ENCODE measurements at places on chromosomes 4 and X.

- no peak for DNase-seq
Observed at GRCh38 chrX:4182408-4182806, 469.0 kb upstream of the PRKX start.

DNA sequence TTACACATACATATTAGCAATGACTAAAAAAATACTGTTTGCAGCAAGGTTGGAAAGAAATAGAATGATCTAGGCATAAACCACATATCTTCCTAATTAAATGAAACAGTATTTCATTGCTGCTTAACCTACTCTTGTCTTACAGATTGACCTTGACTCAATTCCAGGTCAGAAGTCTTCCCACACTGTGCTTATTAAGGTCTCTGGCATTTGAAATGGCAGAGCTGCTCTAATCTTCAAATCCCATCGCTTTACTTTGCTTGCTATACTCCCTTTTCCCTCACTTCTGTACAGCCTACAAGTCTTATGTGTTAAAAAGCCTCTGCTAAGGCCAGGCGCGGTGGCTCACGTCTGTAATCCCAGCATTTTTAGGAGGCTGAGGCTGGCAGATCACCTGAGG is 424.5 kb downstream of the RPA4 start:
- DNase-seq = no peak

GRCh38 chr4:7017446-7018048 is 25.6 kb upstream of the TADA2B start:
- DNase-seq = no peak

DNA sequence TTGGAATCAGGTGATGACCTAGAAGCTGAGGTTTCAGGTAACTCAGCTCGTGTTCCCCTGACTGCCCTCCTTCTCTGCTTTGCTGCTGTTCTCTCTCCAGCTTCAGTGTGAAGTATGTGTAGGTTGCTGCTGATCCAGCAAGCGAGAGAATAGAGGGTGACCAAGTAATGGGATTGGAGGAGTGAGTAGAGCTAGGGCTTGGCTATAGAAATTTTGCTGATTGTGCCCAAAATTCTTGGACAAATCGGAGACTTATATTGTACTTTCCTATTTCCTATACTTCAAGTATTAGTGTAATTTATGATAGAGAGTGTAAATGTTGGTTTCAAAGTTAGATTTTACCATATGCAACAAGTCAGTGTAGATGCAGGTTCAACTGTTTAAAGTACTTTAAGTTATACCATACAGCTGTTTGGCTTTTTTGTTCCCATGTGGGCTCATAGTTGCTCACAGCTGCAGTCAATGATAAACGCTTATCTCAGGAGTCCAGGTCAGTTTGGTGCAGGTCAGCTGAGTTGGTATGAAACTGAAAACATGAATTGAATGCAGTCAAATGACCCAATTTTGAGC is 48.0 kb downstream of the RAPGEF2 start:
- no peak for DNase-seq

GRCh38 chrX:134482371-134482770 is 22.4 kb downstream of the HPRT1 start:
- DNase-seq = no peak

- no peak for DNase-seq
Observed at GRCh38 chr4:182141061-182141460, 102.1 kb upstream of the TENM3 start.

- DNase-seq = no peak
Observed at GRCh38 chrX:134949271-134949670, 41.5 kb upstream of the SMIM10 start.

DNA sequence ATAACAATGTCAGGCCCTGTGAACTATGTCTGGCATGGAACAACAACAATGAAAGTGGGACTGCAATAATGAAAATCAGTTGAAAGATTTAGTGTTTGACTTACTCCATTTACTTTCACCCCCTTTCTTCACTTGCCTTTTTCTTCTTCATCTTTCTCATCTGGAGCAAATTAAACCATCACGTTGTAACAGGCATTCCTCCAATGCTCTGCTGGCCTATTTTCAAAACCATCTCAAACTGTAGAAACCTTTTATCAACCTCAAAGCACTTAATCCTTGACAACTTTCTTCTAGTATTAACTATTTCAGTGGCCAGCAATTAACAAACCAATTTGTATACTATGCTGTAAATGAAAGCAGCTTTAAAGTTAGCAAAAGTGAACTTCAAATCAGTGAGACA is 8.3 kb downstream of the KLHL13 start:
- no peak for DNase-seq

DNA sequence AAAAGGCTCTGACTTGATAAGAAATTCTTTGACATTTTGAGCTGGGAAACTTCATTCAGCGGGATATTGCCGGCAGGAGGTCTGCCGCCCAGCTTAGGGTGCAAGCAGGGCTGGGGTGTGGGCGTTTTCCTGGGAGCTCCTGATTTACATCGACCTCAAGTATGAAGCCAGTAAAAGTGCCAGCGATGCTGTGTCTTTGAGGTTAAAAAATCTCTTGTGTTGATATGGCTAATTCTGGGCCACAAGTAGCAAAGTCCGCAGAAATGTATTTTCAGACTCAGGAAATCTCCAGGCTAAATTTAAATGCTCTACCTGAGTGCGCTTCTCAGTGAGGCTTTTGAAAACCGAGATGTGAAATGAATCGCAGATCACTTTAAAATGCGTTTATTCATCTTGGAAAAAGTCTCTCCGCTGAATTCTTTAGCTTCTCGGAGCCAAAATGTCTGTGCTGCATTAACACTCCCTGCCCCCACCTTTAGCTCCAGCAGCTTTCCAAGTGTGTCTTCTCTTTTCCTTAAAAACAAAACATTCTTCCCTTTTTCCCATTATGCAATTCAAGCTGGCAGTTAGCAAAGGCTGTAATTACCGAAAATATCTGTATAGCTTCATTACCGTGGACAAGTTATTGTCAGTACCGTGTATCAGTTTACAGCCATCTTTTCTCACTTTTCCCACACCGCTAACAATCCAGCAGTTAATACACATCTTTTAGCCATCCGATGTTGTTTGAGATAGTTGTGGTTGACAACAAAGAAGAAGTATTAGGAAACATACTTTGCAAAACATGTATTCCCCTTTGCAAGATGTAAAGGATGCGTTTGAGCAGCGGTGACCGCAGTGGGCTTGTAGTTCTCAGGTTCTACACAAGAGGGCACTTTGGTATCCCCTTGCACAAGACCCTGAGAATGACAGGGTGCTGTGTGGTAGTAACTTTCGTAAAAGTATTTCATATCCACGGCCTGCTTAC is 136.0 kb upstream of the STX18 start:
- no peak for DNase-seq

- no peak for DNase-seq
Observed at GRCh38 chr4:13515268-13515667, 29.0 kb downstream of the NKX3-2 start.

DNA sequence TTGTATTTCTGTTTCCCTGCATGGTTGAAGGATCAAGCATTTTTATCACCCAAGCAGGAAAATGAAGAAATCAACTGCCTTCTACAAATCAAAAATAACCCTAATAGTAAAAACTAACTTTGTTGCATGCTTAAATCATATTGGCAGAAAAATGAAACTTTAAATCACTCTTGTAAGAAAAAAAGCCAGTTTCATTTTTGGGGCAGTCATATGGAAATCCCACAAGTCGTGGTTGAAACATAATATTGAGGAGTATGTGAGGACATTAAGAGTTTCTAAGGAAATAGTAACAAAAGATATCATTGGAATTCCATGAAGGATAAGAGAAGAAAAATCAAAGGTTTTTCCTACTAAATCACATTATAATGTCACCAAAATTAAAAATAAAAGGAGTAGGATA is 8.4 kb downstream of the TEC start:
- no peak for DNase-seq

- DNase-seq = no peak
Observed at GRCh38 chrX:15465896-15466651, 27.1 kb downstream of the PIR start.

DNA sequence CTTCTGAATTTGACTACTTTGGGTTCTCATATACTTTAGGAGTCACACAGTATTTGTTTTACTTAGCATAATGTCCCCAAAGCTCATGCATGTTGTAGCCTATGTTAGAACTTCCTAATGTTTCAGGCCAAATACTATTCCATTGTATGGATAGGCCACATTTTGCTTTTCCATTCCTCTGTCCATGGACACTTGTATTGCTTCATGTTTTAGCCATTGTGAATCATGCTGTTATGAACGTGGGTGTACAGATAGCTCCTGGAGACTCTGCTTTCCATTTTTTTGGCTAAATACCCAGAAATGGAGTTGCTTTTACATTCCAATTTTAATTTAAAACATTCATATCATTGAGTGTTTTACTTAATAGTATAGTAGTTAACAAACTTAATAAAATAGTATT is 54.5 kb downstream of the HTT start:
- DNase-seq = no peak

- DNase-seq = no peak
Observed at GRCh38 chr4:10083861-10084641, 32.5 kb downstream of the WDR1 start.

DNA sequence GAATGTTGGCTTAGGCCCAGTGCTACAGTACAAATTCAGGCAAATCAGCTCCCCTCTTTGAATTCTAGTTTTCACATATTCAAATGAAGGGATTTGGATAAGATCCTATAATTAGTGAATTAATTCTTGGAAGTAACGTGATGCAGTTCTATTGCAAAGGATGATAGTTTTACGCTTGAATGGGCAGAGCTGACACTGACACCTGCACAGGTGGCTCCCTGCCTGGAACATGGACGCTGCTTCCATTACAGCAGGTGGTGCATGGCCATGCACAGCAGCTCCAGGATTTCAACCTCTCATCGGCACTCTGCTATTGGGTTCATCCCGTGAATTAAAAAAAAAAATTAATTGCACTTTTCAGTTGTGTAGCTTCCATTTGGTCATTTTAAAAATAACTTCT is 28.4 kb upstream of the RPS6KA6 start:
- DNase-seq = no peak

DNA sequence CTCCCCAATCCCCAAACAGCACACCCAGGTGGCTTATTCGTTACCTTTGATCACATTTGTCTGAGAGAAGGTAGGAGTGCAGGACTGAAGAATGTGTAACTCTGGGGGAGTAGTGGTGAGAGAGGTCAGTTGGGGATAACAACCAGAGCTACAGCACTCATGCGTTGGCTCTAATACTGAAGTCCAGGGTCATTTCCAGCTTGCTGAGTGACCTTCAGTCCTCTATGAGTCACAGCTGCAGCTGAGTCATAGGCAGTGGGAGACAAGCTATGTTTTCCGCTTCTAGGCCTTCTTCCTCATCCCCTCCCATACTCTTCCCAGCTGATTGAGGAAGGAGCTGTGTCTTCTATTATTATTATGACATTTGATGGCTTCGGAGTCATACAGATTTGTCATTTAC is 31.6 kb upstream of the CT47C1 start:
- DNase-seq = no peak

DNA sequence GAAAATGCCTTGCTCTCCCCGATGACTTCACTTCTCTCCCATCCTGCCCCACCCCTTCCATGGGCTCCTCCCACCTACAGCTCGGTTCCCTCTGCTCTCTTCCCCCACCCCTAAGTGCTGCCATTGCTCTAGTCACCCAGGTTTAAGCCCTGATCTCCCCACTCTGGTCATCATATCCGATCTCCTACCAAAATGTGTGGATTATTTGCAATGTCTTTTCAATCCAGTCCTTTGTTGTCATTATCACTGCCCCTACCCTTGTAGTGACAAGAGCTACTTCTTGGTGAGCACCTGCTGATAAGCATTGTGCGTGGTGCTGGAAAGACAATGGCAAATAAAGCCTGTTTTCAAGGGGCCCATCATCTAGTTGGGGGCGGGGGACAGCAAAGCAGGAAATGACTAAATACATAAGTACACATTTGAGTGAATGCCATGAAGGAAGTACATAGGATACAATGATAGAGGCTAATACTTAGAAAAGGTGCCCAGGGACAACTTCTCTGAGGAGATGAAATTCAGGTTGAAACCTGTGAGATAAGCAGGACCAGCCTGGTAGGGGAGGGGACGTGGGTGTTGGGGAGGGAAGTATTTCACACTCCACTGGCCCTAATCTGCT is 63.8 kb downstream of the DLG3 start:
- no peak for DNase-seq

- DNase-seq = no peak
Observed at GRCh38 chr4:156830351-156830750, 141.2 kb downstream of the PDGFC start.

- no peak for DNase-seq
Observed at GRCh38 chr4:183262776-183263100, 57.3 kb downstream of the CLDN22 start.

DNA sequence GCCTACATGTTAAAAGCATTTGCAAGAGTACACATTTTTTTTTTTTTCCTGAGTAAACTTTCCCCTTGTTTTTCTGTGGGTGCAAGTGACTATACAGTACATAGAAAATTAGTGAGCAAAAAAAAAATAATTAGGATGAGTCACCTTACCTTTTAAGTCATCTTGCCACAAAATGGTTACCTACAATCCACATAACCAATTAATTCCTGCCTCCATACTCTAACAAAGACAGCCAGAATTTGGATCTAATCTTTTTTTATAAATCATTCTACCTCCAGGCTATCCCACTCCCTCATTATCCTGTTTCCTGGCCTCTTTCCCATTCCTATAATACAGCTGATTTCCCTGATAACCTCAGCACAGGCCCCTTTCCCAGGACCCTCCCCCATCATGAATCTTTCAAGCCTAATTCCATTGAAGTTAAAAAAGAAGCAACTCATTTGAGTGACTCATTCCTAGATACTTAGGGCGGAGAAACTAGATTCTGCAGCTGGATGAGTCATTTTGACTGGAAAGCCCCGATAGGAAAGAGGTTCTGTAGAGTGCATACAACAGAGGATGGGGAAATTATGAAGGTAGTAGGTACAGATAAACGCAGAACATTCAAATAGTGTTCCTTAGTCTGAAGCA is 128.2 kb downstream of the C4orf51 start:
- DNase-seq = no peak

- DNase-seq = no peak
Observed at GRCh38 chr4:163662768-163663167, 168.3 kb downstream of the TMA16 start.

- DNase-seq = no peak
Observed at GRCh38 chr4:8176547-8177399, 18.2 kb upstream of the ABLIM2 start.

DNA sequence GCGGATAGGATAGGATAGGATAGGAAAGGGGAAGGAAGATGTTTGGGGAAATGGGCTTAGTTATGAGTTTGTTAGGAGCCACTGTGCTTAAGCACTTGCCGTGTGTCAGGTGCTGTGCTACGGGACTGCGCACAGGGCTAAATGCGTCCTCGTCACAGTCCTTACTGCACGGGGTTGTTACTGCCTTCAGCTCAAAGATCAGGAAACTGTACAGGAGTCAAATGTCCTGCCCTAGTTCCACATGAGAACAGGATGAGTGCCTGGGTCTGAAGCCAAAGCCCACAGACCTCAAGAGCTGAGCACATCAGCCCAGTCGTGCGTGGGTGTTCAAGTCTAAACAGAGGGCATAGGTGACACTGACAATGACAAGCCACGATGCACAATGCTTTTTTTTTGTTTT is 15.0 kb downstream of the ACSL1 start:
- DNase-seq = no peak

DNA sequence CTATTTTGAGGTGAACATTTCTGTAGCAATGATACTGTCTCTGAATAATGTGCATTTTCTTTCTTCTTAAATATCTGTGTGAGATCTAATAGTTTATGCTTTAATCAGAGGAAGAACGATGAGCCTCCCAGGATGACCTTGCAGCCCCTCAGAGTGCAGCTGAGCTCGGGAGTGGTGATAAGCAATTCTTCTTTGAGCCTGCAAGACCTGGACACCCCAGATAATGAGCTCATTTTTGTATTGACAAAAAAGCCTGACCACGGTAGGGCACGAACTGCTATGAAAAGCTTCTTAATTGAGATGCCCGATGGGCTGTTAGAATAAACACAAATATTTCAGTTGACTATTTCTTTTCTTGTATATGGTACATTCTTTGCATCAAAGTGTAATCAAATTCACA is 105.0 kb upstream of the ANXA3 start:
- no peak for DNase-seq

Data from GOT3 (cell line).